Naive B cell (primary cell): ENCODE measurements at places on chromosomes 1 and 21. TPM values are rescaled to one million over a fixed set of nuclear protein-coding genes. Genes with fewer than 3 reads are reported as not detected.

PRKCZ gene
- 7.4 TPM for polyA plus RNA-seq

HJV gene
- polyA plus RNA-seq: not detected

KCNK2 gene
- polyA plus RNA-seq: not detected

DNA sequence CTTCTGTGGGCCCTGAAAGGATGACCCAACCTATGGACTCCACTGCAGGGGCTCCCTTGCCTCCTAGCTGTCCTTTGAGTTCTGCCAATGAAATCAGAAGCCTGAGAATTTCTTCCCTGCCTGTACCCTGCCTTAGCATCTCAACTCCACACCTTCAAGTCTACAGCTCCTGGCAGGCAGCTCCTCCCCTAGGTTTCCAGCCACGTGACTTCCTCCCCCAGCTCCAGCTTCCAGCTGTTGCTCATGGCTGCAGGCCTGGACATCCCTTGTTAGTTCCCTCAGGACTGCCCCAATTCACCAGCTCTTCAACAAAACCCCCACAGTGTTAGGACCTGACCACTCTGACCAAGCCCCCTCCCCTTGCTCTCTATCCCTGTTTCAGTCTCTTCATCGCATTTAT is 2.4 kb downstream of the RCAN1 start:
- H3K4me3 ChIP-seq: no peak overlapping the region
- peaks cover 17% of the 10 kb centered on the region for H3K4me1 ChIP-seq
- DNase-seq: no peak

GRCh38 chr1:56194701-56195300 is 384.6 kb downstream of the PLPP3 start:
- H3K4me3 ChIP-seq: no peak overlapping the region
- H3K4me1 ChIP-seq: no peaks in the 10 kb centered on the region
- peaks cover 5% of the 10 kb centered on the region for H3K27me3 ChIP-seq
- H3K36me3 ChIP-seq: no peaks in the 10 kb centered on the region

DNA sequence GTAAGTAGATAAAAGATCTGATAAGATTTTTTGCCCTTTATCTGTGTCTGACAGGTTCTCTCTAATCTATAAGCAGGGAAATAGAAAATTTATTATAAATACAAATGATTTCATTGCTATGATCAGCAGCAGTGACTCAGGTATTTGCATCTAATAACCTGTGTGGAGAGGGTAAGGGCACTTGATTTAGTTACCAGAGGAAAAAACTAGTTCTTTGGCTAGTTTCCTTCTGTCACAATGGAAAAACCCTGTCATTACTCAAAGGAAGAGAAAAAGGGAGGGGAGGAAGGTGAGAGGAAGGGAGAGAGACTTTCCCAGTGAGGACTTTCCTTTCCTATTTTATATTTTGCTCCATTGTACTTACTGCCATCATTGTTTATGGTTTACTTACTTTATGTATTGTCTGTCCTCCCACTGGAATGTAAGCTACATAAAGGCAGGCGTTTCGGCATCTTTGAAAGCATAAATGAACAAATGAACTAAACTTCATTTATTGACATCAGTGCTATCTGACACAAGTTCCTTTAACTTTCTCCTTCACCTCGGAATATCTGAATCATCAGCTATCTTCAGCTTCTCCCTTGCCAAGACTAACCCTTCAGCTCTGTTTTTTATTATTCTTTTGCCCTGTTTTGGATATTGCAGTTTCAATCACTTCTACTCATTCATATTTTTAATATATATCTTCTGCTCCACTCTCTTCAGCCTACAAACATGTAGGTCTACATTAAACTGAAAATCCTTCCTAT is 34.9 kb downstream of the WDR3 start:
- peaks cover under 1% of the 10 kb centered on the region for H3K36me3 ChIP-seq
- H3K4me1 ChIP-seq: peaks cover 13% of the 10 kb centered on the region
- no peak overlapping the region for H3K4me3 ChIP-seq
- H3K27ac ChIP-seq: no peak overlapping the region
- no peak for DNase-seq

GRCh38 chr1:236809148-236809547 is 14.1 kb downstream of the MTR start:
- no peak for DNase-seq
- peaks cover 43% of the 10 kb centered on the region for H3K36me3 ChIP-seq
- H3K27ac ChIP-seq: no peak overlapping the region
- H3K4me1 ChIP-seq: peaks cover 9% of the 10 kb centered on the region
- no peaks in the 10 kb centered on the region for H3K27me3 ChIP-seq
